ENCODE measurements at places on chromosomes 7 and 10.

DNA sequence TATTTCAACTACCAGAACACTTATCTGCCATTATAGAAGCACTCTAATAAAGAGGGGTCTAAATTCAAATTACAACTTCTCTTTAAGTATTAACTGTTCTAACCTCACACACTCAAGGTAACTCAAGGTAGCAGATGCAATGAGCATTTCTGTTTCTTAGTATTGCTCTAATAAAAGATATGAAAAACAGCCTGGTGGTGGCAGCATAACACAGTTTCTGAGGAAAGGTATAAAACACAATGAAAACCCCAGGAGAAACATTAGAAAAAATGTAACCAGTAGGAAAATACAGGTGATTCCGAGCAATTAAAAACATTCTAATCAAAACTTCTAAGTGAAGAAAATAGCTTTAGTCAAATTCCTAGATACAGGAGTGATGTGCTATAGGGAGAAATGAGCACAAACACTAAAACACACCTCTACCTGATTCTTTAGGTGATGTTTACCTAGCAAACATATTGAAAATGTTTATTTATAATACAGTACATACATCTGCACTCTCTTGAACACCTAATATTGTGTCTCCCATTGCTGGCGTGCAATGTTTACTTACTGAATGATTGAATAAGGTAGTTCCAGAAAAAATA, 3.5 kb downstream of the MKRN1 start:
- no peak for DNase-seq

- no peak for DNase-seq
These were observed 75.6 kb downstream of the ENTPD1 start for GRCh38 chr10:95831515-95831914.

DNA sequence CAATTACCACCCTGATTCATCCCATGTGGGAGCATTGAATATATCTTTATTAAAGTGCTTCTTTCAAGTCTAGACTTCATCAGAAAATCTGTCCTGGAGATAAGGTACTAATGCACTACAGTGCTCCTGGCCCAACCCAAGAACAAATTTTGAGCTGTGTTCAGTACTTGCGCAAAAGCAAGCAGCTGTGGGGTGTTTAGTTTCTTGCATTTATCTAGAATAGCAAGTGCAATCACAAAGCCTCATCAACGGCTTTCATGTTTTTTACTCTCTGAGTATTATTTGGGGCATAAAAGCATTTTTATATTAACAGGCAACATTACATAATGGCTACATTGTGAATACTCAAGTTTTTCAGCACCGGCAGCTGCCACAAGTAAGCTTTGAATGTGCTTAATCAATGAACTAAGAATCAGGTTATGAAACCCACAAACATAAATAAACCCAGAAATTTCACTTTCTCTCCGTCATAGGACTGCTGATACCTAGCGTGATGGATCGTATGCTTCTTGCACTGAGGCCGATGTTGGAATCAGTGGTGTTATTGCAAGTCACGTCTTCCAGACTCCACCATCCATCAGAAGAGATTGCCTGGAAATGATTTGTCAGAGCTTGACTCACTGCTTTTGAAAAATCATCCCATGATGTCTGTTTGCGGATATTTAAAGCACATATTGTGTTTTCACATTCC, 113.1 kb downstream of the CTTNBP2 start:
- DNase-seq = no peak

- DNase-seq = peak; percentile 57
These were observed 32.1 kb upstream of the GTF2I start for GRCh38 chr7:74625446-74625845.

DNA sequence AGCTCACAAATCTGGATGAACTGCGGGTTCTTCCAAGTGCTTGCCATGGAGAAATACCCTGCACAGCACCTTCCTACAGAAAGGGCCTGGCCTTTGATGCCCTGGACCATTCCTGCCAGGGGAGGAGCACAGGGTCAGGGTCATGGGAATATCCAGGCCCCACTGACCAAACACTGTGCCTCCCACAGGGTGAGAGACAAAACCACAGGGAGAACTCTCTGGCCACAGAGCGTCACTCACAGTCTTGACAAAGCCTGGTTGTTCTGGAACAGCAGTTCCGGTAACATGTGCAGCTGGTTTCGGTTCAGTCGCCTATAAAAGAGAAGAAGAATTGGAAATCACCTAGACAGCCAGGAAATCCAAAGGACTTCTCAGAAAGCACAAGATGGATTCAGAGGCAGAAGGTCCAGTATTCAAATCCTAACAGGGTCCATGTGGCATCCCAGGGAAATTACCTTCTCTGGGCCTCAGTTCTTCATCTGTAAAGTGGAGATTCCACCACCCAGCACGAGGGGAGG, 28.1 kb downstream of the SLIT1 start:
- no peak for DNase-seq

DNA sequence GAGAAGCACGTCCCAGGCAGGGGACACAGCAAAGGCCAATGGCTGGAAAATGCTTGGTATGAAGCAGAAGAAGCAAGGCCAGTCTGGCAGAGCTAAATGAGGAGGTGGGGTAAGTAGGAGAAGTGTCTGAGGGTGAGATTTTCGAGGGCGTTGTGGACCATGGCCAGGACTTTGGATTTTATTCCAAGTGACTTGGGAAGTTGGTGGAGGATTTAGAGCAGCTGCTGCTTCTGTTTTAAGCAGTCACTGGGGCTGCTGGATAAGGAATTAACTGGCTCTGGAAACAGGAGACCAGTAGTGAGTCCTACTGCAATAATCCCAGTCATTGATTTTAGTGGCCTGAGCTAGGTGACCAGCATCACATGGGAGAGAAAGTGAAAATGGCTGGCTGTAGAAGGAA, 67.6 kb upstream of the GSDME start:
- no peak for DNase-seq

Measured in fibroblast of the conjunctiva (primary cell).